Fibroblast of skin of right quadriceps (primary cell): ENCODE measurements at places on chromosomes 2 and 18.

DNA sequence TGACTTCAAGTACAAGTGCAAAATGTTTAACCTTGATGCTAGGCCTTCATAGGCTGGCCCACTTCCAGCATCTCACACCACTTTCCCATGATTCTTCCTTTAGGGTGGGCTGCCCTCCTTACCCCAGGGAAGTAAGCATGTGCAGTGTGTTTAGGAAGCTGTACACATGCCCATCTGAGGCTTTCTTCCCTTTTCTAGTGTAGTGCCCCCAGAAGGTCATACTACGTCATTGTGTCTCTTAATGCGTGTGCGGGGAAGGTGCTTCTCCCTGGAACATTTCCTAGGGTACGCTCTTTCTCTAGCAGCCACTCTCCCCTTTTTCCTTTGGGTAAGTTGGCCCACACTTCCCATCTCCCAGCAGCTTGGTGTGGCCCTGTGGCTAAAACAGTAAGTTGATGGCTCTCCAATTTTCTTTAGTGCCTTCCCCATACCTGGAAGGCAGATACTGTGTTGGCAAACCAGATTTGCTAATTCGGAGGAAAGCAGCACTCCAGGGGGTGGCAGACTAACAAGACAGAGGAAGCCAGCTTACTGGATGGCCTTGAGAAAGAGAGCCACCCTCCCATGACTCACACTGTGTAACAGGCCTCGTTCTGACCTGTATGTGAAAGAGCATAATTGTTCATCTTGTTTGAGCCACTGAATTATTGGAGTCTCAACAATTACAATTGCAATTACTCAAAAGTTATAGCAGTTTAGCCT, 1.1 kb upstream of the SULT6B1 start:
- DNase-seq: peak; percentile 81

- DNase-seq: no peak
These were observed 8.7 kb upstream of the IMPA2 start for GRCh38 chr18:11972371-11973174.

- DNase-seq: peak; percentile 5
These were observed 68.8 kb downstream of the DOK6 start for GRCh38 chr18:69469444-69469919.

GRCh38 chr2:197571627-197572271, 55.9 kb downstream of the MOB4 start:
- DNase-seq: peak; percentile 44

- DNase-seq: no peak
These were observed 11.8 kb downstream of the NDUFA10 start for GRCh38 chr2:240013343-240013742.

- no peak for DNase-seq
These were observed 32.3 kb downstream of the MROH2A start for GRCh38 chr2:233810385-233810784.
